ENCODE measurements at places on chromosomes 1 and 21.

GRCh38 chr1:195618287-195618686 lies 990.0 kb downstream of the KCNT2 start:
- DNase-seq: no peak

DNA sequence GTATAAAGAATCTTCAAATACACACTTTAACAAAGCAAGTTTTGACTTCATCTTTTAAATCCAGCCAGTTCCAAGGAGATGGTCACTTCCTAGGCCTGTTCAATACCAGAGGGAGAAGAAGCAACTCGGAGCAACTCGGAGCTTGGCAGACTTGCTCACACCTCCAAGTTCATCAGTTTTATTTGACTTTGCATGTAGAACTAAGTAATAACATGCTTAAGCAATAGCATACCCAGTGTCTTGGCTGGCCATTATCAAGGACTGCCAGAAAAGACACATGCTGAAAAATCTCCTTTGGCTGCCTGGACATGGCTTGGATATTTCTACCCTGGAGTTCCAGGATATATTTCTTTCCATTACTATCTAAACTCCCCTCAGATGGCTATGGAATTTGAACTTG lies 52.6 kb downstream of the GNG12 start:
- no peak for DNase-seq

GRCh38 chr1:65036570-65037051 lies 70.3 kb upstream of the JAK1 start:
- DNase-seq: no peak

DNA sequence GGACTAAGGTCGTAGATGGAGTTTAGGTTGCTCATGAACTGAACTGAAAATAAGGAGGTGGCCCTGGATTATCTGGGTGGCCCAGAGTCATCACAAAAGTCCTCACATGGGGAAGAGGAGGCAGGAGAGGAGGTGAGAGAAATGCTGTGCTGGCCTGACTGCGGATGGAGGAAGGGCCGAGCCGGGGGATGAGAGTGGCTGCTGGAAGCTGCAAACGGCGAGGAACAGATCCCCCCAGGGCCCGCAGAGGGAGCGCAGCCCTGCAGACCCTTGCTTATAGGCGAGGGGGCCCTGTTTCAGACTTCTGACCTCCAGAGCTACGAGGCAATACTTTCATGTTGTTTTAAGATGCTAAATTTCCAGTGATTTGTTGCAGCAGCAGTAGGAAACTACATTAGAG lies 102.7 kb upstream of the C1orf174 start:
- no peak for DNase-seq
